ENCODE measurements at places on chromosomes 7 and 10.

GRCh38 chr7:156947120-156947843, 2.2 kb upstream of the NOM1 start:
- no peak for DNase-seq

DNA sequence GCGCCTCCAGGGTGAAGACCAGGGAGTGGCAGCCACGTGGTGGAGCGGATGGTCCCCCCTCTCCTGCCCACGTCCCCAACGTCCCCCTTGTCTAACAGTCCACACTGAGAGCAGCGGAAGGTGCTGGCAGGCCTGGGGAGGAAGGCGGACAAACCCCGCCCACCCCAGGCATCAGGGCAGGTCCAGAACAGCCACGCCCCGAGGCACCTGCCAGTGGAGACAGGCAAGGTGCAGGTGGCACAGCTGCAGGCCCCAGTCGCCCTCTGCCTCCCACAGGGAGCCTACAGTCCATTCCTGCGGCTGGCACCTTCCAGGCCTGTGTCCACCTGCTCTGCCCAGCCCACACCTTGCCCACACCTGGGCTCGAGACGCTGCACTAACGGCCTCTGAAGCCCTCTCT, 24.9 kb downstream of the CYP2W1 start:
- no peak for DNase-seq

DNA sequence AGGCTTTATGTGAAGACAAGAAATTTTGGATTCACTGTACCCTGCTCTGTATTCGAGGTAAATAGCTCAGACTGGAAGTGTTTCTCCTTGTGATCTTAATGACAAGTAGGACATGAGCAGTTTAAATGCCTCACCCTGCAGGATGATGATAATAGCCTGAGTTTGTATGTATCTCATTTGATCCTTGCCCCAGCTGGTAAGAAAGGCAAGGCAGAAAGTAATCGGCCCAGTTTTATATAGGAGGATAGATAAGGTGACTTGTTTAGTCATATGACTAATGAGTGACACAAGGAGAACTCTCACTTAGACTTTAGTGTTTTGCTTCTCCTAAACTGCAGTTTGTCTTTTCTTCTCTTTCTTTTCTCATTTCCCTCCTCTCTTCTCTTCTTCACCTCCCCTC, 372.6 kb downstream of the PHF14 start:
- no peak for DNase-seq

DNA sequence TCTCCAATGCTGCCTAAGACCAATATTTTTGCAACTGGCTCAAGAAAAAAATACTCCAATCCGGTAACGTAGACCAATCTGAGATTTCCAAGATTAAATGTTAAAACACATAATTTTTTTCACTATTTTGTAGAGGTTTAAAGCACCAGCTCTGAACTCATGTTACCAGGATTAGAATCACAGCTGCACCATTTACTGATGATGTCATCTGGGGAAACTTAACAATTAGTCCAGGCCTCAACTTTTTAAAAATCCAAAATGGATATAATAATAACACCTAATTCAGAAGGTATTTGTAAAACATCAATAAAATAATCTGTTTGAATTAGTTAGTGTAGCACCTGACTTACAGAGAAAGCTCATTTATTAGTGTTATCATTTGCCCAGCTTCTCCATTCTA, 14.4 kb downstream of the PON1 start:
- DNase-seq, result no peak

DNA sequence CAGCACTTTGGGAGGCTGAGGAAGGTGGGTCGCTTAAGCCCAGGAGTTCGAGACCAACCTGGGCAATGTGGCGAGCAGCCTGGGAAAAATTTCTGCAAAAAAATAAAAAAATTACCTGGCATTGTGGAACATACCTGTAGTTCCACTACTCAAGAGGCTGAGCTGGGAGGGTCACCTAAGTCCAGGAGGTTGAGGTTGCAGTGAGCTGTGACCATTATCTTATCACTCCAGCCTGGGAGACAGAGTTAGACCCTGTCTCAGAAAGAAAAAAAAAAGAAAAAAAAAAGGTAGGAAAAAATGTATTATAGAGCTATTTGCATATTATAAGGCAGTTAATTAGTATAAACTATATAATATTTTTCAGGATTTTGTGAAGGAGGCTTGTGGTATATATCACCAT, 11.0 kb upstream of the TSPAN13 start:
- no peak for DNase-seq

All from H1 (cell line).